ENCODE measurements at places on chromosomes 5 and 9.

- no peak for DNase-seq
Observed at GRCh38 chr5:32202394-32202793, 28.3 kb upstream of the GOLPH3 start.

DNA sequence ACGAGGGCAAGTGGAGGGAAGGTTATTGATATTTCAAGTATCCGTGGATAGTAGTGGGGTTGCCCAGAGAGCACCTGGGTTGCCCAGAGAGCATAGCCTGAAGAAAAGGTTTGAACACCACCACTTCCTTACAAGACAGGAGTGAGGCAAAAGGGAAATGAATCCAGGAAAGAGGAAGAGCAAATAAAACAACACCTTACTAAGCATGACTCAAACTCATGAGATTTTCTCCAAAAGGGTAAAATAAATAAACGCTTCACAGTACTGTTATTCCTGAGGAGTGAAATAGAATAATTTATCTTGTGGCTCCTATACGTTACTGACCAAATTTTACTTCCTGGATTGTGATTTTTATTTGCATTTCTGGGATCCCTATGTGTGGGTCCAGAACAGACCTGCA lies 65.2 kb upstream of the PTPRD start:
- no peak for DNase-seq

- no peak for DNase-seq
Observed at GRCh38 chr5:150562832-150563231, 54.9 kb downstream of the NDST1 start.

DNA sequence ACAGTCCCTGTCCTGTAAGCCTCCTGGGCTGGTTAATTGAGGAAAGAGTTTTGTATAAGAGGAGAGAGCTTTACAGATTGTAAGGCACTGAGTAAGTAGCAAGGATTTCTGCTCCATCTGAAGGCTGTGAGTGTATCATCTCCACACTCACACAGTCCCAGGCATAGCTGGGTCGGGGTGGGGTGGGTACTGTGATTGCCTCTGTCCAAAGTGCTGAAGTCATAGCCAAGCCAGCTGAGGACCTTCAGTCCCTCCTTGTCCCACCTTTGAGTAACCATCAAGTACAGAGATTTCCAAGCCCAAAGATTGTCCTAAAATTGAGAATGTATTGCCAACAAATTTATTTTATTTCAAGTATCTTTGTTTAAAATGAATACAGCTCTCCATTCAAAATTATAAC lies 5.5 kb upstream of the DNAJB5 start:
- DNase-seq, result no peak

DNA sequence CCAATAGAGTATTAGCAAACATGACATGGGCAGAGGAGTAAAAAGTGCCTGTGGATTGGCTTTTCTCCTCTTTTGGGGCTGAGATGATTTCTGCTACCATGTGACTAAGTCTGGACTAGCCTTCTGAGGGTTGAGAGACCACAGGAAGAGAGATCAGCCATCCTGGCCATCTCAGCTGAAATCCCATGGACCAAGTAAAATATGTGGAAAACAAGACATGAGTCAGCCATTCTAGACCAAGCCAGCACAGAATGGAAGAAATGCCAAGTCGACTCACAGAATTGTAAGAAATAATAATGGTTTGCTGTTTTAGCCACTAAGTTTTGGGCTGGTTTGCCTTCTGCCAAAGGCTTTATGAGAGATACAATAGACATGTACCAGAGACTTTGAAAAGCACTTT lies 377.8 kb downstream of the CHSY3 start:
- DNase-seq, result no peak

- no peak for DNase-seq
Observed at GRCh38 chr9:8694983-8695588, 895.5 kb upstream of the DMAC1 start.

GRCh38 chr9:126743041-126743440 lies 61.8 kb upstream of the ZBTB43 start:
- no peak for DNase-seq

DNA sequence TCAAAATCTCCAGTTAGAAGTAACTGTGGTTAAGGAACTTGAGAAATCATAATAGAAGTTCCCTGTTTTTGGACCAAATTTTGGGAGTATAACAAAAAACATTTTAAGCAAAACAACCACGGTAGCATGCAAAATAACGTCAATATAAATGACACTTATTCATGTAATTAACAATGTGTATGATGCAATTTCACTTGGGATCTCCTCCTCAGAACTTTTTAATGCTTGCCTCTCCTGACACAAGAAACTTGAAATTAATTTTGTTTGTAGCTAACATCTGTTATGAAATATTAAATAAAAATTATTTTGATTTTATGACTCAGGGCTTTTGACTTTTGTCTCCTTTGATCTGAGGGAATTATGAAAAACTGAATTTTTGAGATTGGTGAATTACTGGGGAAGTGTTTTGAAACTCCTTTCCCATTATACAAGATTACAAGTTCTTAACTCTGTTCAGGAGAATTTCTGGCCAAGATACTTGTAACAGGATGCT lies 149.7 kb downstream of the ATP10B start:
- no peak for DNase-seq

- no peak for DNase-seq
Observed at GRCh38 chr5:173839117-173839713, 48.9 kb upstream of the CPEB4 start.

- no peak for DNase-seq
Observed at GRCh38 chr5:102294886-102295395, 1.1 kb downstream of the SLCO4C1 start.

DNA sequence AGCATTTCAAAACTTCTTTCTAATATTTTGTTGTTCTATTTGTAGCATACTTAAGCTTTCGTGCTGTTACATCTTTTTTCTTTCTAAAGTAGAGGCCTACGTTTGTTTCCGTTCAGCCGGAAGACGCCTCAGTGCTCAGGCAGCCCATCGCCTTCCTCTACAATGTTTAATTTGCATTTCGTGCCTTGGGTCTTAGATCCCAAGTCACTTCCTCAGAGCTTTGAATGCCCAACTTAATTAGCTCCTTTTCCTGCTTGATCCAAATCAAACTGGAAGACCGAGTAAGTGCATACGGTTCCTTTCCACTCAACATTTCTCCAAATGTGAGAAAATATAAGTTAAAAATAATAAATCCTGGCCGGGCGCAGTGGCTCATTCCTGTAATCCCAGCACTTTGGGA lies 43.2 kb downstream of the MRPL36 start:
- DNase-seq, result no peak

DNA sequence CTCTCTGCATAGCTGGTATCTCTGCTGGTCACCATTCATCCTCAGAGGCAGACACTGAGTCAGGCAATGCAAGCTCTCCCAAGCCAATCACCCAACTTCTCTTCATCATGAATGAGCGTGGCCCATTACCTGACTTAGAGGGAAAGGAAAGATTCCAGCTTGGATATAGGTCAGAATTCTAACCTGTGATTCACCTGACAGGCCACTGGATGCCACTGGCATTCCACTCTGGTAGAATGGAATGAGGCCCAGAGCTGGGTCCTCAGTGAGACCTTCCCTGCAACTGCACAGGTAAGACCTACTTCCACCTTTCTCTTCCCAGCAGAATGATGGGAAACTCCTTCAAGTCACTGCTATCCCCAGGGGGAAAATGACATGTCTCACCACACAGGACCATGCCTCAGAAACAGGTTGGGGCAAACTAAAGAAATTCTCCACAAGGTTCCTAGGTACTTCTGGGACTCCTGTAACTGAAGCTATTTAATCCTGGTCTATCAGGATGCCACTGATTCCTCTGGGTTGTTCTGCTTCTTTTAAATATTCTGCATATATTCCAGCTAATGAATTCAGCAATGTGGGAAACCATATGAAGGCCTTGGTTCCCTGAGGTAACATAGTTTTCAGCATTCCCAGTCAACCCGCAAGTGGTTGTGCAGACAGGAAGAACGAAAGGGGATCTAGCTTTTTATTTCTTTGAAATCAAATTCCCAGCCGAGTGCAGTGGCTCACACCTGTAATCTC lies 62.0 kb downstream of the SUSD1 start:
- no peak for DNase-seq

DNA sequence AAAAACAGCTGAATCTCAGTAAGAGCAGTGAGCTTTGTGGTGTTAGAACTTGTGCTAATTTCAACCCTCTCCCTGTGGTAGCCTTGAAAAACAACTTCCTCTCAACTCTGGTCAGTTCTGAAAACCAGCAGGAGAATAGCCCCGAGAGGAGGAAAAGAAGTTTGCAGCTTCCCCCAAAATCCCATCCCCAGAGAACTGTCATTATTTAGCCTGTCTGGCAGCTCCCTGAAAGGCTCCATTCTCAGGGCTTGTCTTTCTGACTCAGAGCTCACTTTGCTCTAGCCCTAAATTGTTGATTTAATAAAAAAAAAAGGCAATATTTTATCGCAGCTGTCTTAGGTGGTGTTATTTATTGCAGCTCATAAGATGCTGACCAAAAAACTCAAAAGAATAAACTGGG lies 11.4 kb upstream of the SLC45A2 start:
- no peak for DNase-seq

DNA sequence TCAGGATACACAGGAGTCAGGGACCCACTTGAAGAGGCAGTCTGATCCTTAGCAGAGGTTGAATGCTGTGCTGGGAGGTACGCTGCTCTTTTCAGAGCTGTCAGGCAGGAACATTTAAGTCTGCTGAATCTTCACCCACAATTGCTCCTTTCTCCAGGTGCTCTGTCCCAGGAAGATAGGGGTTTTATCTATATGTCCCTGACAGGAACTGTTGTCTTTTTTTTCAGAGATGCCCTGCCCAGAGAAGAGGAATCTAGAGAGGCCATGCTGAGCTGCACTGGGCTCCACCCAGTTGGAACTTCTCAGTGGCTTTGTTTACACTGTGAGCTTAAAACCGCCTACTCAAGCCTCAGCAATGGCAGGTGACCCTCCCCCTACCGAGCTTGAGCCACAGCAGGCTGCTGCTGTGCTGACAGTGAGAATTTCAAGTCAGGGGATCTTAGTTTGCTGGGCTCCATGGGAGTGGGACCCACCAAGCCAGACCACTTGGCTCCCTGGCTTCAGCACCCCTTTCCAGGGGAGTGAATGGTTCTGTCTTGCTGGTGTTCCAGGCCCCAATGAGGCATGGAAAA lies 169.0 kb downstream of the FBXL17 start:
- no peak for DNase-seq

DNA sequence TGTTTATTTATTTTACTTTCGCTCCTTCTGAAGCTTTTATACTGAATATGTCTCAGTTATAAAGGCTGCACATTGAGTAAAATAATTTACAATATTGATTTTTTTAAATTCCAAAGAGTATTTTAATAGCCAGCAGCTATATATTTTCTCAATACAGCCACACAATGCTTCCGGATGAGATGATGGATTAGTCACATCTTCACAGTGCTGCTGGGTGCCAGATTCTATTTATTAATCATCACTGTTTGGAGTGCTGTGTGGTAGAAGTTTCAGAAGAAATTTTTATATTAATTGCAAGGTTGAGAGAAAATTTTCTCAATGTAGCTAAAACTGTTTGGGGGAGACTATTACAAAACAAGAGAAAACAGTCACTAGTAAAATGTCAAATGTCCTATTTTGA lies 989.8 kb downstream of the TLE4 start:
- DNase-seq, result no peak

DNA sequence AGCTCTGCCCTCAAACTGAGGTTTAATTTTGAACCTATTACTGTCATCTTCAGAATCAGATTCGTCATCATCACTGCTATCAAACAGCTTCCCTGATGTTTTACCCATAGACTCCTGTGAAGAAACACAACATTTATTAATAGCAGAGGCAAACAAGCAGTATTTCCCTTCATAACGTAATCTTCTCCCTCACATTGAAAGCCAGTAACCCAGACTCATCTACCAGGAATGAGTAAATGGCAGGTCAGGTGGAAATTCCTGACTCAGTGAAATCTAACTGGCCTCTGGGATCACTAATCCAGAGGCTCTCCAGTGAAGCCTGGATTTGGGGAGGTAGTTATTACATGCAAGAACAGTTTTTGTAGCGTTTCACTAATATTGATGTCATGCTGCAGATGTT lies 14.6 kb downstream of the NOL8 start:
- no peak for DNase-seq

DNA sequence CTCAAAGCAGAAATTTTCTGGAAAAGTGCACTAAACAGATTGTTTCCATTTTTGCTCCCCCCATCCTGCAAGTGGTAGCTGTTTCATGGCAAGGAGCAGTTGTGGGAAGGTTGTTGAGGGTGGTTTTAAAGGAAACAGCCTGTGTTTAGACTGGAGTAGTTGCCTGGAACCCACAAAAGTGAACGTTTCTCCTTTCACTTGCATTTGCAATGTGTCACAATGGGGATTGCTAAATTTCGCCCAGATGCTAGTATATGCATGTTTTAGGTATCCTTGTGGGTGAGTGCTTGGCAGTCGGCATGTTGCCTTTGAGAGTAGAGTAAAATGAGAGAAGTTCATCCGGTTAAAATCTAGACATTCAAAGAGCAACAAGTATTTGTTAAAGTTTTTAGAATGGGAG lies 1099.9 kb upstream of the DMAC1 start:
- no peak for DNase-seq

DNA sequence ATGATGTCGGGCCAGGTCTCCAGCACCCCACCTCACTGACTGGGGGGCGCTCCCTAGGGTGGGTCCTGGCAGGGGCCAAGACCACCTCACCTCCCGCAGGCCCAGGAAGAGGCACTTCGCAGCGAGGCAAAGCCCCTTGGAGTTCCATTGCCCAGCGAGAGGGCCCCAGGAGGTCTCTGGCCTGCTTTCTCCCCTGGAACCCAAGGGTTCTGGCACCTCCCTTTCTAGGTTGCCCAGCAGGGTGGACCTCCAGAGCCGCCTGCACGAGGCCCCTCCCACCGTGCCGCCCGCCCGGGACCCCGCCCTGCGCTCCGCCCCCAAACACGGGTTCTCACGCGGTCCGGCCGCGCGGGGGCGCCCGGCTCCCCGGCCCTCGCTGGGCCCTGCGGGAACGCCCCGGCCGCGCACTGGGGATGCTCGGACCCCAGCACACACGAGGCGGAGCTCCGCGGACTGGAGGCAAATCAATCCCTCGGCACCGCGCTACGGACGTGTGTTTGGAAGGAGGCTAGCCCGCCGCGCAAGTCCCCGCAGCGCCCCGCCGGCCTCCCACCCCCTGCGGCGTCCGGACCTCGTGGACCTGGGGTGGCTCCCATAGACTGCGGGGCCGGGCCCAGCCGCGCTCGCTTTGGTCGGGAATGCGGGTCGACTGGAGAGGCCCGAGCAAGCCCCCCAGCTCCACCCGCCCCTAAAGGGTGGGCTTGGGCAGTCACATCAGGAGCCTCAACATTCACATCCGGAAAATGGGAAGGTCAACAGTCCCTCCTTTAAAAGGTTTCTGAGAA lies 99.5 kb upstream of the LMX1B start:
- DNase-seq, result peak; percentile 14

- DNase-seq, result no peak
Observed at GRCh38 chr5:104347119-104347708, 784.6 kb upstream of the NUDT12 start.

- no peak for DNase-seq
Observed at GRCh38 chr5:53360811-53361210, 119.6 kb upstream of the FST start.
